ENCODE measurements at places on chromosomes 11 and 22.
A peak's percentile ranks its signal among the peaks of the same experiment; 100 is the strongest.

DNA sequence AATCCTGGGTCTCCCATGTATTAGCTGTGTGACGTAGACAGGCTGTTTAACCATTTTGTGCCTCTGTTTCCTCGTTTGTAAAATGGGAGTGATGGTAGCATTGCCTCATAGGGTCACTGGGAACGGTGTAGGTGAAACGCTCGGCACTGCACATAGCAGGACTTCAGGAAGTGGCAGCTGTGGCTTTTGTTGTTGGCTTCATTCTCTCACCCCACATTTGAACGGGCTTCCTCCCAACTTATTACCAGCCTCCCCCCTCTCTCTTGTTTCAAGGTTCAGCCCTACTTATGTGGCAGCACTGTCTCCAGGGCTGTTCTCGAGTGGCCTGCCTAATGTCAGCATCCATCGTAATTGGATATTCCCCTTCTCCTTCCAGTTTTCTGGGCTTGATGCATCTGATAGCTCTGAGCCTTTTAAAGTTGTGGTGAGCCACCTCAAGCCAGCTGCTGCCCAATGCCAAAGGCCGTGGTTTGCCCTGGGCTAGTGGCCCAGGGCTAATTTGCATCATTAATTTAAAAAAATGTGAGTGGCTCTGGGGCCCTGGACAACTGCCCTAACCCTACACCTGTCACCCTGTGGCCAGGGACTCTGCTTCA, 217.8 kb upstream of the TBCEL start:
- no peak for DNase-seq

GRCh38 chr11:19756675-19757475, 44.2 kb downstream of the NAV2 start:
- DNase-seq: peak; percentile 77

GRCh38 chr11:122156940-122157382, 40.9 kb upstream of the BLID start:
- DNase-seq: no peak

DNA sequence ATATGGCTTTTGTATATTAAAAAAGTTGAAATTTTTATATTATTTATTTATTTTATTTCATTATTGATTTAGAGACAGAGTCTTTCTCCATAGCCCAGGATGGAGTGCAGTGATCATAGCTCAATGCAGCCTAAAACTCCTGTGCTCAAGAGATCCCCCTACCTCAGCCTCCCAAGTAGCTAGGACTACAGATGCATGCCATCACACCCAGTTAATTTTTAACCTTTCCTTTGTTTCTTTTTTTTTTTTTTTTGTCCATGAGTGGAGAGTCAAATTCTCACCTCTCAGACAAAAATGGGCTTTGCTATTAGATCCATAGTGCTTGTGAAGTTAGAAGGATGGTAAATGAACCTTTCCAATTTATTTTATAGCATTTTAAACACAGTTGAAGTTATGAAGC, 182.5 kb downstream of the SOX6 start:
- DNase-seq: no peak

GRCh38 chr11:109155291-109155690, 266.7 kb upstream of the C11orf87 start:
- no peak for DNase-seq

DNA sequence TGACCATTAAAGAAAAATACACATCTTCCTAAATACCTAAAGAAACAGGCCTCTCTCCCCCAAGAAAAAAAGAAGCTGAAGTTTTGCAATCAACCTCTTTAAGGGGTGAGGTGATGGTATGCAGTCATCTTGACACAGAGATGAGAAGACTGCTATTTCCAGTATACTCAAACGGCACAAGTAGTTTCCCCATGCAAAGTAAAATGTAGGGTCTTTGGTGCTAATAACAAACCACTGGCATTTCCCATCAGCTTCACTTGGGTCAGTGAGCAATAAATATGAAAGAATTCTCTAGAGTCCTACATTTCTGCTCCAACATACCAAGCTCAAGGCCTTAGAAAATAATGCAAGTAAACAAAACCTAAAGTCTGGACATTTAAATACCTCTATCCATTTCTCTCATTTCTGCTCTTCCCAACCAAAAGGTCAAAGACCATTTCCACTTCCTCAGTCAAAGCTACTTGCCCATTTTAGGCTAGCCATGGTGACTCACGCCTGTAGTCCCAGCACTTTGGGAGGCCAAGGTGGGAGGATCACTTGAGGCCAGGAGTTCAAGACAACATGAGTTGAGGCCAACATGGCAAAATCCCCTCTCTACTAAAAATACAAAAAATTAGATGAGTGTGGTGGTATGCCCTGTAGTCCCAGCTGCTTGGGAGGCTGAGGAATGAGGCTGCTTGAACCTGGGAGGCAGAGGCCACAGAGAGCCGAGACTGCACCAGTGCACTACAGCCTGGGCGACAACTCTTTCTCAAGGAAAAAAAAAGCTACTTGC, 39.5 kb upstream of the CHRNA10 start:
- DNase-seq: no peak

DNA sequence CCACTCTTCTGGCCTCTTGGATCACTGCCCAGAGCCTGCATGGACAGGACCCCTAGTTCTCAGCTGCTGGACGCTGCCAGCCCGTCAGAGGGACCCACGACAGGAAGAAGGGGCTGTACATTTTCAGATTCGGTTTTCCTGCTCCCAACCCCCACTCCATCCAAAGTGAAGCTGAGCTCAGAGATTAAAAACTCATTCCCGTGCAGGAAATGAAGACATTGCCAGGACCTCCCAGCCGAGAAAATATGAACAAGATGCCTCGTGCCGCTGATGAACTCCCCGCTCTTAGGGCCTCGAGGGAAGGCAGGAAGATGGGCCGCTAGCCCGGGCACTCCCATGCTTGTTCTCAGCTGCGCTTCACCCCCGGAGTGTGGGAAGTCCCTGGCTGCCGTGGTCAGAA, 36.1 kb downstream of the RPUSD4 start:
- DNase-seq: no peak

GRCh38 chr11:75174781-75175370, 24.0 kb downstream of the SLCO2B1 start:
- peak; percentile 62 for DNase-seq

DNA sequence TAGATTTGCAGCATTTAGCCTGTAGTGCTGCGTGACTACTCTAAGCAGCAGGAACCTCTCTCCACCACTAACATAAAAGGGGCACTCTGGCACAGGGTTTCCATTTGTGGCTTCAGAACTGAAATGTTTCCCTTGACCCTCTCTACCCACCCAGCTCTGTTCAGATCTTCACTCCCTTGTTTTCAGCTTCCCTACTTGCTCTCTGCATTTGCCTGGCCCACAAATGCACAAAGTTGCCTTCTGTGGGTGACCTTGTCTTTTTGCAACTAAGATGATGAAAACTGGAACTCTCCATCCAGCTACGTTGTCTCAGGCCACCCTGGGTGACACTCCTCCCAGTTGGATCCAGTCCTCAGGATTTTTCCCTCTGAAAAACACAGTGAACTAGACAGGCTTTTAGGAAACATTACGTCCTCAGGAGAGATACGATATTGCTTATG, 19.8 kb upstream of the PSMA1 start:
- no peak for DNase-seq

GRCh38 chr11:104120493-104121137, 43.3 kb downstream of the PDGFD start:
- DNase-seq: no peak

GRCh38 chr11:87739261-87739660, 436.0 kb downstream of the RAB38 start:
- DNase-seq: no peak

GRCh38 chr11:20541503-20541902, 57.9 kb upstream of the SLC6A5 start:
- DNase-seq: no peak

- no peak for DNase-seq
Observed at GRCh38 chr11:8008212-8008611, 21.1 kb downstream of the EIF3F start.

GRCh38 chr22:23402275-23403151, 177.6 kb downstream of the IGLL1 start:
- DNase-seq: peak; percentile 52

GRCh38 chr11:64025205-64025604, 10.5 kb upstream of the FLRT1 start:
- DNase-seq: no peak

DNA sequence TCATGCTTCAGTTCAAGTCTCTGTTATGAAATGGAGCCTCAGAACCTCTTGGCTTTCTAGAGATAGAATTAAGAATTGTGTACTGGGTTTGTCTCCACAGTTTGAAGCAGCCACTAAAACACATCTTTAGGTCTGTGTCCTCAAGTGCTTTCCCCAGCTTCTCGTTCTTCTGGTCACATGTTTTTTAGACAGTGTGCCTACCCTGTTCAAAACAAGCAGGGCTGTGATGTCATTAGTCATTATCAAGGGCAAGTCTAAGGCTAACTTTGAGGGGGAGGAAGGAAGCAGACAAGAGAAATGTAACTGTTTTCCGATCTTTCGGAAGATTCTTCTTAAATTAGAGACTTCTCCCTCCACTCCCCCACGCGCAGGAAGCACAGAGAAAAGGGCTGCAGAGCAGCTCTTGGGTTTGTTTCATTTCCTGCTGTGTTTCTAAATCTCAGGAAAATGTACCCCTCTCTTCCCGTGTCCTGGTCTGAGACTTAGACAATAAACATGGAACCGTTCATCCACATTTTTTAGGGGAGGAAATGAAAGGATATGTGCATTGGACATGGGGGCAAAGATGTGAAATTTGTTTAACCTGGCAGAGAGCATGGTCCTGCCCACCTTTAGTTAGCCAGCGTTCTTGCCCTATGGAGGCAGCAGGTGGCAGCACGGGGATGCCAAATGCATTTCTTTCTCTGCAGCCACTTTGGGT, 3.1 kb downstream of the AKIP1 start:
- DNase-seq: peak; percentile 61

DNA sequence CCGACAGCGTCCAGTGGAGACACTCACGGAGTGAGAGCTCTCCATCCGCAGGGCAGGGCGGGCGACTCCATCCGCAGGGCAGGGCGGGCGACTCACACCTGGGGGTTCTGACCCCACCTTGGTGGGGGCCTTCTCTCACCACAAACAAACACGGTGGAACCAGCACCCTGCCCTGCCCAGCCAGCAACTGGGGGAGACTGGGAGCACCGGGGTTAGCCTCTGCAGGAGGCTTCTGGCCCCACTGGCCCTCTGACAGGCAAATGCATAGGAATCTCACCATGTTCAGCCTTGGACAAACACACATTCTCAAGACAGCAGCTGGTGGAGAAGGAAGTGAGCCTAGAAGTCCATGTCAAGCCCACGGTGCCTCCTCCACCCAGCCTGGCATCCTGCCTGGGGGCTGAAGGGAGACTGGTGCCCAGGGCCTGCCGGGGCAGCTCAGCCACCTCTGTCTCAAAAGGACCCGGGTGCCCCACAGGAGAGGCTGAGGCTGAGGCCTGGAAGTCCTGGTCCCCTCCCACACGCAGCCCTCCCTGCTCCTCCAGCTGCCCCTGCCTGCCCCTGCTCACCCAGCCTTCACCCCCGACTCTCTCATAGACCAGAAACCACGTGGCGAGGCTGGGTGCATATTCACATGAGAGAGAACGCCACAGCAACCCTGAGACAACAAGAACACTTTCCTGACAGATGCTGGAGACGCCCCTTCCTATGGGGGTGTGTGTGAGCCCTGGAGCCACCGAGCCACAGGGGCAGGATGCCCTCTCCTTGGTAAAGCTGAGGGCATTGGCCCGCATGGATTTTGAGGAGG, 98.4 kb upstream of the B3GAT1 start:
- DNase-seq: no peak

GRCh38 chr11:98616098-98616655, 404.6 kb upstream of the CNTN5 start:
- no peak for DNase-seq

Data from head of caudate nucleus (tissue), 42 donors.